ENCODE measurements at places on chromosomes 3 and 15.
A peak's percentile ranks its signal among the peaks of the same experiment; 100 is the strongest.

DNA sequence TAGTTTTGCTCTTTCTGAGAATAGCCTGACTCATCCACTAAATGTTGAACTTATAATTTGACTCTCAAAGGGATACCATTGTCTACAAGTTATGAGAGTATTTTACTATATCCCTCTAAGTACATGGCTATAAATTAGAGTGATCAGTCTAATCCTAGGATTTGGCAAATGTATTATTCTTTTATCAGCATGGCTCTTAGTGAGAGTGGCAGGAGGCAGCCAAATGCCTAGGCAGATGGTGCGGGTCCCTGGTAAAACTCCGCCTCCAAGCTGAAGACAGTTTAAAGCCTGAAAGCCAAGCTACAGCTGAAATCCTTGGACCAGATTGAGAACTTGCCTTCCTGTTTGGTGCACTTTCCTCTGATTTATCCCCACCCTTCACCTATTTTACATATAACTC lies 631.8 kb downstream of the SQOR start:
- DNase-seq: no peak

DNA sequence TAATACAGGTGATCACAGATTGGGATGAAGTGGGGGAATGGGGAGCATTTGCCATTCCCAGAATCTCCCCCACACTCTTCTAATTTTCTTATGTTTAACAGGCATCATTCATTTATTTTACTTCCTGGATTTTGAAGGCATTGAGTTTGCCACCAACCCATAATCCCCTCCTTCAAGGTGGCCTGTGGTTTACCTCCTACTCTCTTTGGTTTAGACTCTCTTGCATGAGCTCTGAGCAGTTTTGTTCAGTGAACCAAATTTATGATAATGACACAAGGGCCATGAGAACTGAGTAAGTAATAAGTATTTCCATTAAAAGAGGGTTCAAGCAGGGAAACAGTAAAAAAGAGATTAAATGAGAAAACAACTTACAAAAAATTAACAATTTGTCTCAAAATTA lies 703.1 kb upstream of the CFAP20DC start:
- DNase-seq: no peak

- no peak for DNase-seq
These were observed 27.9 kb upstream of the SLC6A1 start for GRCh38 chr3:10964537-10965167.

GRCh38 chr3:149077628-149078027 lies 8.7 kb downstream of the HLTF start:
- no peak for DNase-seq

GRCh38 chr15:38153781-38154180 lies 98.9 kb upstream of the SPRED1 start:
- no peak for DNase-seq

GRCh38 chr3:80929576-80929975 lies 831.9 kb downstream of the GBE1 start:
- no peak for DNase-seq

GRCh38 chr3:139476348-139476747 lies at the start of gene RBP2:
RBP2 (minus strand) TSS chr3:139476516; CDS start chr3:139476459, 57 bp downstream.
- DNase-seq: no peak

DNA sequence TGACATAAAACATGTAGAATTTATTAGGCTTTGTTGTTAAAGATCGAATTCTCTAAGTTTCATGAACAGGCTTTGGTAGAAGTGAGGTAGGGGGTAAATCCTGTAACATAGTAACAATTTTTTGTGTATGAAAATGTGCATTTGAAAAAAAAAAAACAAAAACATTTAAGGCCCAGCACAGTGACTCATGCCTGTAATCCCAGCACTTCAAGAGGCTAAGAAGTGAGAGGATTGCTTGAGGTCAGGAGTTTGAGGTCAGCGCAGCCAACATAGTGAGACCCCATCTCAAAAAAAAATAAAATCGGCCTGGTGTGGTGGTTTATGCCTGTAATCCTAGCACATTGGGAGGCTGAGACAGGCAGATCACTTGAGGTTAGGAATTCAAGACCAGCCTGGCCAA lies 26.8 kb upstream of the PPP4R2 start:
- DNase-seq: no peak

- DNase-seq: no peak
These were observed 61.5 kb upstream of the GALNT15 start for GRCh38 chr3:16112910-16113504.

GRCh38 chr3:1082108-1082507 lies 10.7 kb upstream of the CNTN6 start:
- peak; percentile 9 for DNase-seq

- peak; percentile 57 for DNase-seq
These were observed at the start of gene FAM174B for GRCh38 chr15:92655178-92655995. FAM174B (minus strand) TSS chr15:92655775.

DNA sequence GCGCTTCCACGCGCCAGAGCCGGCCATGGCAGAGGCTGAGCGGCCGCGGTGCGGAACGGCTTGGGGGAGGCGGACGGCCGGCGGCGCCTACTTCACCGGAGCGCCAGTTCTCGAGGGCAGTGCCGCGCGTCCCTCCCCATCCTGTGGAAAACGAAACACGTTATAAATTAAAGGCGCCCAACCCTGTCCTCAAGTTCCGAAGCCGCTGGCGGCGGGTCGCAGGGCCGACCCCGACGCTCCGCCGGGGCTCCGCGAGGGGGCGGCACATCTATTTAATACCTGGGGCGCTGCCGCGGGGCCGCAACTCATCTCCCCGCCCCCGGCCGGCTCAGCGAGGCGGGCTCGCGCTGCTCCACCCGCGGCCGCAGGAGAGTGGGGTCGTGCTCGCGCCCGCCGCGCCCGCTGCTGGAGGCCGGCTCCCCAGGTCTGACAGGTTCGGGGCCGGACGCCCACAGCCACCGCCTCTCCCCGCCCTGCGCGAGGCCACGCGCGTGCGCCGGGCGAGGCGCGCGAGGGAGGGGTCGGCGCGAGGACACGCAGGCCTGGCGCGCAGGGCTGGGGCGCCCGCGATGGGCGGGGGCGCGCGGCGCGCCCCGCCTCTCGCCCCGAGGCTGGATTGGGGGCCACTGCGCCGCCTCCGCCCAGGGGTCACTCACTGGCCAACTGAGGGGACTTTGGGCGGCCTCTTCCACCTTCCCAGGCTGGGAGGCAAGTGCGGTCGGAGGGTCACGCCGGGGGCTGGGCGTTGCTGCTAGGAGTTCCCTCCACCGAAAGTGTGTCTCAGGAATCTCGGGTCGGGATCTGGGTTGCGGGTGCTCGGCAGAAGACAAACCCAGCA lies at the start of gene SLC30A4:
TSS of gene SLC30A4 (minus strand) at position 428 of the 838 bp plus-strand sequence. CDS start at position 27, 401 bp downstream.
- DNase-seq: no peak

DNA sequence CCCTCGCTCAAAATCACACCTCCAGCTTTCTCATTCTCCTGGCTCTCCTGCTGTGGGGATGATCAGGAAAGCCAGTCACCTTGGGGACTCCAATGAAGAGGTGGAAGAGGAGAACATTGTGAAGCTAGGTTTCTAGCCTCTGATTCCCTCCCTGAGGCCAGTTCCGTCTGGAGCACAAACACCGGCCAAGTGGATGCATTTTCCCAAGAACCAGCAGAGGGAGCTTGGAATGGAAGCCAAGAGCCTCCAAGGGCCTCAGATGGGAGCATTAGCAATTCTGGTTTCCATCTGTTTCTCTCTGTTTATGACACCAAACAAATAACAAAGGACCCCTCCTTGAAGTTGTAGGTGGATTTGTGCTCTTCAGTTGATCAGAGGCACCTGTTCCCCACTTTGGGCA lies 40.6 kb upstream of the NMNAT3 start:
- DNase-seq: peak; percentile 11

DNA sequence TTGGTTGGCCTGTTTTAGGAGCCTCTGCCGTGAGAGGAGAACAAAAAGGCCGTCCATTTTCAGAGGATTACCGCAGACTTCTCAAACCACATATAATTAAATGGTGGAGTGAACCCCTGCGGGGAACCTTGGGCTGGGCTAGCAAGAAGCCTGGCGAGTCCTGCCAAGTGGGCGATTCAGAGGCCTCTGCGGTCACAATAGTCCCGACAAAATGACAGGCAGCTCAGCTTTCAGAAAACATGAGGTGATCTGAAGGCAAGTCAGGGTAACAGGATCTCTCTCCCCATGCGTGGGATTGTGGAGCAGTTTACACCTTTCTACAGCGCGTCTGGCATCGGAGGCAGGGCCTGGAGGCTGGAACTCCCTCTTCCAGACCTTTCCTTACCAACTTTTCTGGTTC lies 134.8 kb downstream of the ASB7 start:
- DNase-seq: no peak

DNA sequence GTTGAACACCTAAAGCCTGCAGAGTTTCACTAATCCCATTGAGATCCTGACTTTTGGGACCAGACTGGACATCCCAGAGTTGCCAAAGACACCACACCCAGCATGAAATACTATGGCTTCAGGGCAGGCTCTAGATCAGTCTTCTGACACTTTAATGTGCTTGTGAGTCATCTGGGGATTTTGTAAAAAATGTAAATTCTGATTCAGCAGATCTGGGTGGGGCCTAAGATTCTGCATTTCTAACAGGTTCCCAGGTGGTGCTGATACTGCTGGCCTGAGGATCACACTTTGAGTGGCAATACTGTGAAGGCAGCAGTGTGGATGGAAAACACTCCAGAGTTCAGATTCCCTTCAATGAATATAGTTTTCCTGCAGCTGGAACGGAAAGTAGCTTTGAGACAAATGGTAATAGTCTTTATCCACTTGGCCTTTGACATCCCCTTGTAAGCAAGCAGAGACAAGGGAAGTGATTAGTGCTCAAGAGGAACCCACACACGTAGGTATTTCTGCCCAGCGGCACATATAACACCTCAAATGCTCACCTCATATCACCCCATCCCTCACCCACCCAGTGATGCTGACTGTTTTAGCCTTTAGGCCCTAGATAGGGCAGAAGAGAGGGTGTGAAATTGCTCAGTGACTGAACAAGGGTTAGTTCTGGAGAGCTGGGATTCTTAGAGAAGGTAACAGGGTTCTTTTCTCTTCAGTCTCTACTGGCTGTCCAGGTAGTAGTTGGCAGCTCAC lies 51.5 kb upstream of the GSK3B start:
- DNase-seq: no peak

- DNase-seq: no peak
These were observed 64.4 kb upstream of the TAMM41 start for GRCh38 chr3:11910971-11911531.
